Activated naive CD4-positive, alpha-beta T cell treated with anti-CD3 and anti-CD28 coated beads, Interleukin-2, amount 10 ng/mL, durations not matched to agents 7 days and 5 days (primary cell): ENCODE measurements at places on chromosomes 5 and 9.

DNA sequence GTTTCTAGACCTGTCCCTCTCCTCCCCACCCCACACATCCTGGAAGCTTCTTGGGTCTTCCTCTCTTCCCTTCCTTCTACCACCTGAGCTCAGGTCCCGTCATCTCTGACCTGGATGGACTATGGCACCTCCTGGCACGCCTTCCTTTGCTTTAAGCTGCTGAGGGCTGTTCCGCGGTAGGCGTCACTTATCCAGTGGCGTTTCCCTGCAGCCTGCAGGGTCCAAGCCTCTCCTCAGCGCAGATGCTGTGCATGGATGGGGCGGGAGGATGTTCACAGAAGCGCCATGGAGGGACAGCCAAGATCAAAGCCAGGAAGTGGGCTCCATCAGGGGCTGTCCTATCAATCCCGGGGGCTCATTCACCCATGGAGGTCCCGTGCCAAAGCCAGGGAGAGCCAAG is 23.8 kb upstream of the CNOT6 start:
- DNase-seq, result no peak

DNA sequence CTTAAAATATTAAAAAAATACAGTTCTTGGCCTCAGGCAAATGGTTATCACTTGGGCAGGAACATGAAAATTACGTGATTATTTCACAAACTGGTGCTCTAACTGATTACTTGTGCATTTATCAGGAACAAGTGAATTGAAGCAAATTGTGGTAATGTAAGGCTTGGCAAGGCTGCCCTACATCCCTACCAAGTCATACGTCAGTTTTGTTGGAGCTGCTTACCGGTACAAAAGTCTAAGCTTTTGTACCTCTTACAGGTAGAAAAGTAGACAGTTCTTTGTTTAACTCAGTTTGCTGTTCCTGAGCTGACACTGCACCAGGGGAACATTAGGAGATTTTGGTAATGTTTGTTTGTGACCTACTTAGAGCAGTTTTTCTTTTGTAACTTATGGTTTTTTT is 2.2 kb downstream of the G3BP1 start:
- no peak for DNase-seq

GRCh38 chr5:65172486-65173129 is 309.1 kb downstream of the ADAMTS6 start:
- no peak for DNase-seq

DNA sequence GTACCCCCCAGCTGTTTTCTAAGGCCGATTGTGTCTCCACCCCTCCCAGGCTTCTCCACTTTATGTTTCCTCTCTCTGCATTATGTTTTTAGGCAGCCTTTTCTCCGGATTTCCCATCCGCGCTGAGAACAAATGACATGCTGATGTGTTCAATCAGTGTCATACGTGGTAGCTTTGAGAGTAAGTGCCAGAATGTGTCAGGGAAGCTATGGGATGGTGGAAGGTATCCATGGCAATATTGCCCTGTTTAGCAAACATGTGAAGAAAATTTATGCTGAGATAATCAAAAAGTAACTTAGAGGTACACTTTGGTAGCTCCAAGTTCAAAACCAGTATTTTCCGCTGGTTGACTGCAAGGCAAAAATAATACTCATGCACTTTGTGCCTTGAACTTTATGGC is 36.6 kb upstream of the LECT2 start:
- no peak for DNase-seq

DNA sequence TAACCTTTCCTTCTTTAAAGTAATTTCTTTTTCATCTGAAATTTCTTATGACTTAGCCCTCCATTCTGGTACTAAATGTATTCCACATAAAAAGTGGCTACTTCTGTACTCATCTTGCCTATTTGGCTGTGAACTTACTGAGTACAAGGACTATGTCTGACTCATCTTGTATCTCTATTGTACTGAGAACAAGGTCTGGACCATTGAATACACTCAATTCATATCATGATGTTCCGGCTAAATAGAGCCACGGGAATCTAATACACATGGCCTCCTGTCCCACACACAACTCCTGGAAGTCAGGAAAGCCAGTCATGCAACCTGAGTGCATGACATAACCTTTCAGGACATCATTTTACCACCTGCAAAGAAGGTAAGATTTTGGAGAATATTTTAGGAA is 203.9 kb downstream of the PLK2 start:
- no peak for DNase-seq

GRCh38 chr5:175842506-175842905 is 28.9 kb upstream of the CPLX2 start:
- no peak for DNase-seq

GRCh38 chr9:31912636-31913035 is 471.8 kb upstream of the ACO1 start:
- DNase-seq, result no peak

- DNase-seq, result no peak
Measured at GRCh38 chr5:168106008-168106761, 185.3 kb upstream of the WWC1 start.

- no peak for DNase-seq
Measured at GRCh38 chr9:19689328-19690101, 99.3 kb downstream of the SLC24A2 start.

DNA sequence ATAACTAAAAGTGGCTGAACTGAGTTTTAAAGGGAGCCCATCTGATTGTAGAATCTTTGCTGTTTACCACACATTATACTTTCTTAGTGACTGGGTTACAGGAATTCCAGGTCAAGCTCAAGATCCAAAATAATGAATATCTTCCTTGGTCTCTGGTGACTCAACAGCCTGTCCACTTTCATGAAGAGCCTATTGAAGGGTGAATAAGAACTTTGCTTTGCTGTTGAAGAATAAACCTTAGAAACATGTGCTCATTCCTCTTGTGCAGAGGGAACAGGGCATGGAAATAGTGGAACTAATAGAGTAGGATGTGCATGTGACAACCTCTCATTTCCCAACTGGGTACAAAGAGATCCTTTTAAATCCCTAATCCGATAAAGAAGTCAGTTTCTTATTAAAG is 21.4 kb downstream of the ALDH1A1 start:
- DNase-seq, result no peak

DNA sequence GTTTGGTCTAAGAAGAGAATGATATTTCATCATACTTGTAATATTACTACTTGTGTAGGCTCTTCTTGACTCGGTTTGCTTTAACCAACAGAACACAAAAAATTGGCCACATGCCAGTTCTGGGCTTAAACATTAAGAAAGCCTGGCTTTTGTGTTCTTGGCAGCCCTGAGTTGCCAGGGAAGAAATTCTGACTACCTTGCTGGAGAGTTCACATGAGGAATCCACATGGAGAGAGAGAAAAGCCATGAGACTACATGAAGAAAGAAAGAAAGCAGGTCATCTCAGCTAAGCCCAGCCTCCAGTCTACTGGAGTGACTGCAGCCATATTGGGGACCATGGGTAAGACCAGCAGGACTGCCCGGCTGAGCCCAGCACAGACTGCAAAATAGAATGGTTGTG is 524.8 kb downstream of the RAB3C start:
- DNase-seq, result no peak

DNA sequence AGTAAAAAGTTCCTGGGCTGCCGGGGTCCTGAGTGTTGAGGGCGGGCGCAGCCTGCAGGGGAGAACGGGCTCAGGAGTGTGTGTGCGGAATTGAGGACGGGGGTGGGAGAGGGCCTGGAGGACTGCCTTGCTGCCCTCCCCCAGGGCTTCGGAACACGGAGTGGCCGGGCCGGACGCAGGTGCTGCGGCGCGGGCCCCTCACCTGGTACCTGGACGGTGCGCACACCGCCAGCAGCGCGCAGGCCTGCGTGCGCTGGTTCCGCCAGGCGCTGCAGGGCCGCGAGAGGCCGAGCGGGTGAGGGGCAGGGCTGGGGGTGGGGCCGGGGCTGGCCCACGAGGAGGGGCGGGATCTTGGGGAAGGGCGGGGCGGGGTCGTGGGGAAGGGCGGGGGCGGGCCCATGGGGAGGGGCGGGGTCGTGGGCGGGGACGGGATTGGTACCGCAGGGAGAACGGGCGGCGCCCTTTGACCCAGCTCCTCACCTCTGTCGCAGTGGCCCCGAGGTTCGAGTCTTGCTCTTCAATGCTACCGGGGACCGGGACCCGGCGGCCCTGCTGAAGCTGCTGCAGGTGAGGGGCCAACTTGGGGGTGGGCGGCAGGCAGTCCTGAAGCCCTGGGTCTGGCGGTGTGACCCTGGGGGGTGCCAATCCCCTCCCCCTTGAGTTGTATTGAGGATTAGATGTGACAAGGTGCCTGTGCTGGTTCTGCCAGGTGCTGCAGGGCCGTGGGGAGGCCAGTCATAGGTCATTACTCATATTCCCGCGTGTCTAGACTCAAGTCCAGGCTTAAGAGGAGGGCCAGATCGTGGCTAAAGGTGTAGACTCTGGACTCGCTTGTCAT is 7.1 kb downstream of the FPGS start:
- DNase-seq, result no peak
